Stimulated activated CD4-positive, alpha-beta T cell treated with anti-CD3 and anti-CD28 coated beads, Interleukin-15, amount 100 ng/mL, for 1 hour (primary cell): ENCODE measurements at places on chromosomes 3 and 15.

DNA sequence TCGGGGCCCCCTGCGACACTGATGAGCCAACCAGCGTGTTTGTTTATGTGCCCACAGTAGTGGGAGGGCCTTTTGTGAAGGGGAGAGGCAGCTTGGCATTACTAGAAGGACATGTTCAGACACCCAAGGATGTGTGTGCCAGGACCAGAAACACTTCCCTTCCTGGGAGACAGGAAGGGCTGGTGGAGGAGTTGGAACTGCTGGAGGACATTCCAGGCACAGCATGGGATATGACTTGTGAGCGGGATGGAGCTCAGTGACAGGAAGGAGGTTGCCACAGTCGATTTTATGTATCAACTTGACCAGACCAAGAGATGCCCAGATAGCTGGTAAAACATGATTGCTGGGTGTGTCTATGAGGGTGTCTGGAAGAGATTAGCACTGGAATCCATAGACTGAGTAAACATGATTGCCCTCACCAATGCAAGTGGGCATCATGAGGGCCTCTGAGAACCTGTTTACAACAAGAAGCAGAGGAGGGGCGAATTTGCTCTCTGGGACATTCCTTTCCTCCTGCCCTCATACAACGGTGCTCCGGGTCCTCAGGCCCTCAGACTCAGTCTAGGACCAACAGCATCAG is 106.4 kb upstream of the TLE3 start:
- DNase-seq = no peak

DNA sequence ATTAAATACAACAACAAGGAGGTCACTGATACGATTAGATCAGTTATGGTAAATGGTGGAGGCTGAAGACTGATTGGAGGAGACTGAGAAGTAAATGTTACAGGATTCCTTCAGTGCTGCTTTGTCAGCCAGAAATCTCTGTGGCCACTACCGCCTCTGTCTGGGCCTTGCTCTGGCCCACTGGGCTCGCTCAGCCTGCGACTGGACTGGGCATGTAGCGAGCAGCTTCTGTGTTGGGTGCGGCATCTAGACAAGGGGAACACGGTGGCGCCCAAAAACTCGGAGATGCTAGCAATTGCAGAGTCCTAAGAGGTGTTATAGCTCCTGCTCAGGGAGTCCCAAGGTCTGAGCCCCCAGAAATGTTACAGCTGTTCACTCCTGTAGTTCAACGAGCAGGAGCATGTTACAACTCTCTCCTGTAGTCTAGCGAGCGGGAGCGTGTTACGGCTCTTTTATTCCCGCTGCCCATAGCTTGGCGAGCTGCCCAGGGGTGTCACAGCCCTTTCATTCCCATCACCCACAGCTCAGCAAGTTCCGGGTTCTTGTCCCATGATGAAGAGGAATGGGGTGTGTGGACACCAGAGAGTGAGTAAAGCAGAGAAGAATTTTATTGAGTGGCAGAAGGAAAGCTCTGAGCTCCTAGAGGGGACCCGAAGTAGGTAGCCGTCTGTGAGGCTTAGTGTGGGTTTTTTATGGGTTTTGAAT is 24.7 kb downstream of the SLC15A2 start:
- no peak for DNase-seq

GRCh38 chr3:133461291-133461690 is 61.4 kb downstream of the BFSP2 start:
- no peak for DNase-seq

DNA sequence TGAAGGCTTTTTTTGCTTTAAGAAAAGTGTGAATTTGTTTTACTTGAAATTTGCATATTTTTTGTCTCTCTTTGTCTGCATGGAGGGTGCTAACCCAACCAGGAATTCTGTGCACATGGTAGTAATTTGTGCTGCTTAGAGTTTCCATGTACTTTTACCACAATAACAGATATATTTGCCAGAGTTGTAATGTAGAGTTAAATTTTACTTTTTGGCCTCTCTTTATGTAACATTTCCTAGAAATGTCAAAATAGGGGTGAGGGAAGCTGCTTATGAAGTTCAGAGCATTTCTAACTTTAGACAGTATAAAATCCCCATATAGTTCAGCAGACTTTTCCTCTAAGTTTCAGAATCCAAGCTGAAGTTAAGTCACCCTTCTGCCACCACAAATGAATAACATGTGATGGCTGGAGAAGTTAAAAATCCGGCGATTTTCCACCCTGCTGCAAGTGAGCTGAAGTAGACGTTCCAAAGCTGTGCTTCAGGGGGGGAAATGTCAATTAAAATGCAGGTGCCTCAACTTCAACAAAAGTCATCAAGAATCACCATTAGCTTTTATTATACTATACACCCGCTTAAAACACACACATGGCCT is 385.7 kb upstream of the NR2F2 start:
- no peak for DNase-seq

DNA sequence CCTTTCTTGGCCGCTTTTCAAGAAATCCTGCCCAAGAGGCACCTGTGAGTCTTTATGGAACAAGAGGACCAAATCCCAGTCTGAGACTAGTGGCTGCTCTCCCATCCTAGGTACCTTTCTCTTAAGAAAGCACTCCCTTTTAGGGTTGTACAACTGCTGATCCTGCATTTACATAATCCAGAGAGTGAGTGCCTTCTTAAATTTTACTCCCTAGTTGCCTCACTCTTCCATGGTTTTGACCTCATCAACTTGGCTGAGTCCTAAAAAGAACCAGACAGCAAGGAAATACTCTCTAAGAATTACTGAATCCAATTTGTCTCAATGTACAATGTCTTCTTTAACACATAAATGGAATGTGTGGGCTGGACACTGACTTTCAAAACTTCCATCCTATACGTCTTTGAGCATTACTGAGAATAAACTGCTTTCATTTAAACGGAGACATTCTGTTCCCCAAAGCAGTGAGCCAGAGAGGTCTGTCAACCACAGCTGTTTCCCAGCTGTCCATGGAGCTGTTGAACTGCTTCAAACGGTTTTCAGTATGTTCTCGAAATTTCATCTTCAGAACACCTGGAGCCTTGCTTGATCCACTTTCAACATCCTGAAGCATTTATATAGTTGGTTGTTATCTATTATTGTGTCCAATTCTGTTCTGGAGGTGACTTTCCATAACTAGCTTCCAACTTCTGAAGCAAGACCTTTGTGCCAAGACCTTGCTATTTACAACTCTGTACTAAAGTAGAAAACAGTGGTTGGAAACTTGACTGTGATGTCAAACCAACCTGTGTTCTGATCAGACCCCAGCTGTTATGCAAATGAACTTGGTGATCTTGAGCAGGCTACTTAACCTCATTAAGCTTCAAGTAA is 179.1 kb downstream of the SLC9A9 start:
- DNase-seq = no peak

GRCh38 chr15:52143873-52144272 is 31.3 kb upstream of the BCL2L10 start:
- no peak for DNase-seq

GRCh38 chr3:4776399-4776979 is 202.7 kb upstream of the BHLHE40 start:
- DNase-seq = no peak

GRCh38 chr3:155889952-155890351 is 19.5 kb downstream of the GMPS start:
- DNase-seq = no peak

- DNase-seq = no peak
Observed at GRCh38 chr3:120331076-120331475, 18.1 kb downstream of the LRRC58 start.

GRCh38 chr15:98649472-98650416 is 1.4 kb downstream of the IGF1R start:
- DNase-seq = peak; percentile 13

GRCh38 chr3:45858809-45859543 is 17.1 kb upstream of the LZTFL1 start:
- DNase-seq = no peak

DNA sequence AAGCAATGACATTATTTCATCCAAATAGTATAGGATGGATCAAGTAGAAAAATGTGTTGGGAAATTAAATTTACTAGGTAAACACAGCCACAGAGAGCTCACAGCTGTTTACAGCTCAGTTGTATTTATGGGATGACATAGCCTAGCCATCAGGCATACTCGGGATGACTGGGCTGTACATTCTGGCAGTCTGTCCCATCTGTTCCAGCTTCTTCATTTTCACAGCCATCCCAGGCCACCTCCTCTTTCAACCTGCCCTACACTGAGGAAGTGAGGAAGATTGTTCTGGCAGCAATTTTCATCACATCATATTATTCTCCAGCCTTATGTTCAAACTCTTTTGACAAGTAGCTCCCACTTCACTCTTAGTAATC is 98.4 kb upstream of the PFN2 start:
- no peak for DNase-seq

- no peak for DNase-seq
Observed at GRCh38 chr3:111335512-111336303, 206.3 kb upstream of the CD96 start.

GRCh38 chr3:48695393-48695753 is 9.7 kb upstream of the NCKIPSD start:
- no peak for DNase-seq

DNA sequence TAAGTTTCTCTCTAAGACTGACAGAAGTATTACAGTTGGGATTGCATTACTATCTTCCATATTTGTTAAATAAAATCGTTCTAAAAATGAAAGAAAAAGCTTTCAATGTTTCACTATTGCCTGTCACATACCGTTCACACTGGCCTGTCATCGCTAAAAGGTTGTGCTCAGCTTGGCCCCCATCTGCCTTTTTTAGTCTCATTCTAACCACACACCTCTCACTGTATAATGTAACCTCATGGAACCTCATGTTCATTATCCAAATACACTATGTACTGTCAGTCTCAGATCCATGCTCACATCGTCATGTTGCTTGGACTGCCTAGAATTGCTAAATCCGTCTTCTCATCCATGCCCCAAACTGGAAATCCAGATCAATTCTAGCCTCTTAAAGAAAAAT is 637.8 kb upstream of the ROBO1 start:
- DNase-seq = no peak

DNA sequence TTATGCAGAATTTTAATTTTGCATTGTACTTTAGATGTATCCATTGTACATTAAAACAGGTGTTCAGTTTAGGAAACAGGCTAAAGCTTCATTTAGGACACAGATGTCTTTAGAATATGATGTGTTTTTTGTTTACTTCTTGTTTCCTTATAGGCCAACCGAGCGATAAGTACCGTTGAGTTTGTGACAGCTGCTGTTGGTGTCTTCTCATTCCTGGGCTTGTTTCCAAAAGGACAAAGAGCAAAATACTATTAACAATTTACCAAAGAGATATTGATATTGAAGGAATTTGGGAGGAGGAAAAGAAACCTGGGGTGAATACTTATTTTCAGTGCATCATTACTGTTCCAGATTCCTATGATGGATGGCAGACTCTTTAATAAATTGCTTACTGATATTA is 29.4 kb downstream of the PLAAT1 start:
- DNase-seq = no peak

- DNase-seq = no peak
Observed at GRCh38 chr15:81880833-81881232, 165.0 kb downstream of the MEX3B start.

DNA sequence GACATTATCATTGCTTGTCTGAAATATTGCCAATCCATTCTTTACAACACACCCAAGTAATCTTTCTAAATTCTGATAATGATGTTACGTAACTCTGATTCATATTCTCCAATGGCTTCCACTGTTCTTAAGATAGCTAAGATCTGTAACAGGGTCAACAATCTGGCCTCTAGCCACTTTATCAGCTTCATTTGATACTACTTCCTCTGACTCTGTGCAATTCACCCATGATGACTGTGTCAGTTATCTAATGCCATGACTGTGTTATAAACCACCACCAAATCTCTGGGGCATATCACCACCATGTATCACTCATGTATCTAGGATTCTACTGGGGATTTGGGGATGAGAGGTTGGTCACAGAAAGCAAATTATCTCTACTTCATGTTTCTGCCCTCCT is 44.0 kb downstream of the CD200 start:
- no peak for DNase-seq

- DNase-seq = no peak
Observed at GRCh38 chr3:18024715-18025114, 282.3 kb upstream of the TBC1D5 start.

DNA sequence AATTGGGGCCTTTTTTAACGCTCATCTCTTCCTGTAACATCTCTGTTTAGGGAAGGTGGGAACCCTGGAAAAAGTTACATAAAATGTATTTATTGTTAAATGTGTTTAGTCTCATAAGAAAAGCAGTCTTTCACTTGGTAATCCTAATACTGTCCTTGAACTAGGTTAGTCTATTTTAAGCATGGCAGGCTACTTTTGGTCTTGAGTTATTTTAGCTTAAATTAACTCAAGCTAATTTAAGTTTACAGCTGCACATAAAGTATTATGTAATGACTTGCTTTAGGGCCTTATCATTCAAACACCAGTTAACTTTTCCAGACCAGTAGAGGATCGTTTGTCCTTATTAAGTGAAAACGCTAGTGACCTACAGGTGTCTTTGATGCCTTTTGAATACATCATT is 63.2 kb downstream of the DCUN1D1 start:
- no peak for DNase-seq

DNA sequence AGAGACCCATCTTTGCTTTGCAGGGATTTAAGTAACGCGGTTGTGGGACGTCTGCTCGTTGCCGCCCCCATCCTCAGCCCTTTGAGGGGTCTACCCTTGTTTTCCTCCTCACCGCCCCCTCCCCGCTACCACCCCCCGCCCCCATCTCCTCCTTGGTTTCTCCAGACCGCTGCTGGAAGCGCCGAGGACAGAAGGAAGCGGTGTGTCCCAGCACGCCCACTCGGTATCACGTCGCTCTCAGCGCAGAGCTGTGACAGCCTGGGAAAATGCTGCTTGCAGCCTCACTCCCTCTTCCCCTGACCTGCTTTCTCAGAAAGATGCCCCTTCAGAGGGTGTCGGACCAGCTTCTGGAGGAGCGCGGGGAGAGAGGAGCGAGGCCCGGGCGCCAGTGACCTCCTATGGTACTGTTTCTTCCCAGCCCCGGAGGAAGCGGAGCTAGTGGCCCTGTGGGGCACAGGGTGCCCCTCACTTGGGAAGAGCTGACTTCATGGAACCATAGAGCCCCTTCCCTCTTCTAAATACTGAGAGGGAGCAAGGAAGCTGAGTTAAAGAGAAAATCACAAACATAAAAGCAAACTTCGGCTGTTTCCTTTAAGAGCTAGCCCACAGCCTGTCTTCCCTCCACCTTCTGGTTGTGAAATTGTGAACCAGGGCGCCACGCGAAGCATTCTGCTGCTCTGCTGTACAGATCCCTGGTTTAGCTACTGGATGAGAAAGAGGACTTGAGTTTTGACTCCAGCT is 698 bp downstream of the IL1RAP start:
- DNase-seq = no peak

DNA sequence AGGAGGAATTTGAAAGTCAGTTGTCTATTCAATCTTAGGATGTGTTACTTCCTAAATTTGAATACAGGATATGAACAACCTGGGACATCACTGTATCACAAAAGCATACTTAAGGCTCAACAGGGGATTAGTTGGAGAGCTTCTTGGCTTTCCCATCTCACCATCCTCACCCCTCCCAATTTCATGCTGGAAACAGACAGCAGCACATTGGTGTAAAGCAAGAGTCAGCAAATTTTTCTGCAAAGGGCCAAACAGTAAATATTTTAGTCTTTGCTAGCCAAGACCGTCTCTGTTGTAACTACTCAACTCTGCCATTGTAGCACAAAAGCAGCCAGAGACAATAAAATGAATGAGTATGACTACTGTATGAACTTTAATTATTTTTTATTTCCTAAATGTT is 94.9 kb downstream of the ERC2 start:
- DNase-seq = no peak

- DNase-seq = no peak
Observed at GRCh38 chr3:14849638-14850230, 31.0 kb downstream of the FGD5 start.
